ENCODE measurements at places on chromosomes 2 and 18.

GRCh38 chr2:234438305-234438977 is 58.4 kb downstream of the ARL4C start:
- no peak for DNase-seq

- DNase-seq, result no peak
These were observed 51.4 kb downstream of the TTC39C start for GRCh38 chr18:24065906-24066305.

DNA sequence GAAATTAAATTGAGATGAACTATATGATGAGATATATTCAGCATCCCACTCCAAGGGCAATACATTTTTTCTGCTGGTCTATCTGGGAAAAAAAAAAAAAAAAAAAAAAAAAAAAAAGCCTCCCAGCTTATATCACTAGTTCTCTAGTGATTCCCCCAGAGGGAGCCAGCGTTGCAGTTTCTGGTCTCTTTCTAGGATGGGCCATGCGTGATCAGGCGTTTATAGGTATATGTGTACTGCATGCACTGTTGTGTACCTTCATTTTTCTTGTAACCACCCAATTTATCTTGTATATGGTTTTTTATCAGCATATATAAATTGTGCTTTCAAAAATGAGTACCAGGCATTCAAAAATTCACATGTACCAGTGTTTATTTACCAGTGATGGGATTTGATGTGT is 35.1 kb downstream of the DCDC2C start:
- DNase-seq, result no peak

- no peak for DNase-seq
These were observed 248.8 kb downstream of the NRXN1 start for GRCh38 chr2:50783111-50783510.

DNA sequence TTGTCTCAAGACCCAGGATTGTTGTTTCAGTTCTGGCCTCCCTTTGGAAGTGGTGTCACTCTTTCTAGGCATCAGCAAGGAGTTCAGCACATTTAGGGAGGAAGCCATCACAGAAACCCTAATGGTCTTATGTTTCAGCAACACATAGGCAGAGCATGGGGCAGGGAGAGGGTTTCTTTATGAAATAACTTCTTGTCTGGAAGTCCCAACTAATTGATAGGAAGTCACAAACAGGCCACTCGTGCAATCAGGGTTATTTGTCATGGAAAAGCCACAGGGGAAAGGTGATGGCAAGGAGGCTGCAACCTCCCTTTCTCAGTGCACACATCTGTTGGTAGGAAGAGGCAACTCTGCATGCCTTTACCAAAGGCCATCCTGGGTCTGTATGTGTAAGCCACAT is 103.0 kb downstream of the BCL11A start:
- DNase-seq, result no peak

DNA sequence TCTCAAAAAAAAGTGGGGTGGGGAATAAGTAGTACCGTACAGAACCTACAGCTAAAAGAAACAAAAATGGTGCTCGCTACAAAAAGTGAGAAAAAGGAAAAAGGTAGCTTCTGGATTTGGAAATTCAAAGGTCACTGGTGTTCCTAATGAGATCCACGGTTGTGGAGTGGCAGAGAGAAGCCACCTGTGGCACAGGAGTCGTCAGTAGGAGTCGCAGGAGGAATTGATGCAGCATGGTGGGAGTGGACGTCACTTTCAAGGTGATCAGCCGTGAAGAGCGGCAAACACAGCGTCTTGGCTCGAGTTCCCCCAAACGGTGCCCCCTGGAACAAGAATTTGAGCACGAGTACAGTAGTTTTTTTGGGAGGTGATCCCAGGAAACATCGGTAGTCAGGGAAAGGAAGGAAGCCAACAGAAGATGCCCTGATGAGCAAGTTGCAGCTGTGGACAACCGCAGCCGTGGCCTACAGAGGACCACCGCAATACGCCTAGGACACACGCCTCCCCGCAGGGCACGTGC is 1.4 kb upstream of the TTL start:
- no peak for DNase-seq

GRCh38 chr2:171309455-171310286 is 124.1 kb downstream of the METTL8 start:
- DNase-seq, result no peak

DNA sequence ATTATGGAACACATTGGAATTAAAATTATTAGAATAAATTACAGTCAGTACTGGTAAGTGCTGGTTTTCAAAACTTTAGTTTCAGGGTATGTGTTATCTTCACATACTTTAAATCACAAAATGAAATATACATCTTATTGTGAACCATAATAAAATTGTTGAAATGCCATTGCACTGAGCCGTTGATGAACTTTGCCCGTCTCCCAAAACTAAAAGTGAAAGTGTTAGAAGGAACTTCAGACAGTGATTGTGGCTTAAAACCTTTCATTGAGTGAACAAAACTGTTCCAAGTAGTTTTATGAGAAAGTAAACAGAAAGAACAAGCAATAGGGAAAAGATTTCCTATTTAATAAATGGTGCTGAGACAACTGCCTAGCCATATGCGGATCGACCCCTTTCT is 811.6 kb downstream of the PLCL1 start:
- DNase-seq, result no peak

DNA sequence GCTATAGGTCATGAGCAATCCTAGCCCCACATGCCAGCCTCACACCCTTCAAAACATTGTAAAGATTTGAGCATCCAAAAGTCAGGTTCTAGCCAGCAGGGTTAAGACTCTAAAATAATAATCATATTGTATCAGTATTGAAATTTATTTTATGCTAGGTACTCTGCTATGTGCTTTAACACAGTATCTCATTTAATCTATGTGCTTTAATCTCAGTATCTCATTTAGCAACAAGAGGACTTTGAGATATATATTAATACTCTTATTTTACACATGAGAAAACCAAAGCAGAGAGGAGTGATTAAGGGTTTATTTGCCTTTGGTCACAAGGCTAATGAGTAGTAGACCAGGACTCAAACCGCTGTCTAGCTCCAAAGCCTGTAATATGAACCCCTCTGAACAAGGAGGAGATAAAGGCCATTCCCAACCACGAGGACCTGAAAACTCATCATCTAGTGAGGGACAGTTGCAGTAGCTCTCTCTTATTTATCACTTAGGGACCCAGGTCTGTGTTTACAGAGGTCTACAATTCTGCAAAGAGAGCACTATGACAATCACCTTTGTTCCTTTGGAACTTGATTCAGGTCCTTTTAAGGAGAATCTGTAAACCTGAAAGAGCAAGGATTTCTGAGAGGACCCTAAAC is 116.5 kb upstream of the SERTAD2 start:
- DNase-seq, result no peak

GRCh38 chr2:231665245-231666170 is 42.8 kb upstream of the PTMA start:
- DNase-seq, result no peak

- no peak for DNase-seq
These were observed 185.3 kb upstream of the MYT1L start for GRCh38 chr2:2516386-2516785.

DNA sequence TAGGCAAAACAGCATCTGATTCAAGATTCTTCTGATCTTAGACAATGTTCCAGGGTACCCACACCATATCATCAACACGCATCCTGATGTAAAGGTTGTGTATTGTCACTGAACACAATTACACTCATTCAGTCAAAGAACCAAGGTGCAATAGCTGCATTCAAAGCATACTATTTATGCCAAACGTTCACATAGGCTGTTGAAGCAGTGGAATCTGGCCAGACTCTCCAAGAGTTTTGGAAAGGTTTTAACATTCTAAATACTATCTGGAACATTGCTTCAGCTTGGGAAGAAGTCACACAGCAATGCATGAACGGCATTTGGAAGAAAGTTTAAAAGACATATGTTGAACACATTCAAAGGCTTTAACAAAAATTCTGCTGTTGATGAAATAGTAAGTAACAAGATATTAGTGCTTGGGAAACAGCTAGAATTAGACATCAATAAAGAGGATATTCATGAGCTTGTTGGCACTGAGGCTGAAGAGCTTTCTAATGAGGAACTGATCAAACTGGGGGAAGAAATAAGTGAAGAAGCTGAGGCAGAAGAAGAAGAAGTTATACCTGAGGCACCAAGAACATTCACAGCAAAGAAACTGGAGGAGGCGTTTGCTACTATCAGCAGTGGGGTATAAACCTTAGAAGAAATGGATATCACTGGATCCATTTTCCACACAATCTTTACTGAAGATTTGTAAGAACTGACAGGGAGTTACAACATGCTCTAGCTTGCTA is 47.6 kb upstream of the MSH6 start:
- DNase-seq, result no peak

GRCh38 chr2:96393989-96394761 is 58.6 kb downstream of the NCAPH start:
- no peak for DNase-seq

- no peak for DNase-seq
These were observed 16.7 kb downstream of the DDX1 start for GRCh38 chr2:15608392-15608761.

DNA sequence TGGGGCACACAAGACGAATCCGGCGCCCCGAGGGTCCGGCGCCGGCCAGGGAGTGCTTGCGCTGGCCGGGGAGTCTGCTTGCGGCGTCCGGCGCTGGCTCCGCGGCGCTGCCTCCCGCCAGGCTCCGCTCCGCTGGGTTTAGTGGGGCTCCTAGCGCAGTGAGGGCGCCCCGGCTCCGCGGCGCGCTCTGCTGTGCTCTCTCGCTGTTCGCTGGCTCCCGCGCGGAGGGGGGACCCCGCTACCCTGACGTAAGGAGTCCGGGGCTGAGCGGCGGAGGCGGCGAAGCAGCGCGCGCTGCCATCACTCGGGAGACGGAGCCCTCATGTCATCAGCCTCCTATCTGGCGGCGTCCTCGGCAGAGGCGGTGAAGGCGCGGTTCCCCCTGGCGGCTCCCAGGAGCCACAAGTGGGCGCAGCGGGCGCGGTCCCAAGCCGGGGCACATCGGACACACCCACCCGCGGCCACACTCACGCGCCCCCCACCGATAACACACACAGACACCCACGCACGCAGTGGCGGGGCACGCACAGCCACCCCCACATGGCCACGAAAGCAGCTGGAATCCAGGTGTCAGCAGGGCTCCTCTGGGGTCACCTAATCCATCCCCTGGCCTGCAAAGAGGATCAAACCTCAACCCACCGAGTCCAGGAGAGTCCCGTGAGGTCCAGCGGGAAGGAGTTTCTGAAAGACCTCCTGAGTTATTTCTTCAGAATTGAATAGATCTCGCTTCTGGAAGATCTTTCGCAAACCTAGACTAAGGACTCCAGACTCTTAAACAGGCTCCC is at the start of gene C1QL2:
Gene C1QL2 (minus strand): TSS at position 189 of the 785 bp plus-strand sequence. CDS start 482 bp downstream, outside the sequence.
- DNase-seq, result no peak

DNA sequence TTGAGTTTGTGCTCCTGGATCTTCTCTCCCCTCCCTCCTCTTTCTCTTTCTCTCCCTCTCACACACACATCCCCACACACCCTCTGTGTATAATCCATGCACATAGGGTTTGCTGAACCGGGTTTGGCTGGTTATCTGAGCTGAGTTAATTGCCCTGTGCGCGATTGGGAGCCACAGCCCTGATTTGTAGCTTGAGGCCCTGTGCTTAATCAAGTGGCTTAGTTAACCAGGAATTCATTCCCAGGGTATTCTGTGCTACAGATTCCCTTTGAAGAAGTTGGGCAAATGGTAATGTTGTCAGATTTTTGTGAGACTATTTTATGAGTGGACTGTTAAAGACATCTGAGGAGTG is 6.2 kb downstream of the PARD3B start:
- DNase-seq, result no peak

DNA sequence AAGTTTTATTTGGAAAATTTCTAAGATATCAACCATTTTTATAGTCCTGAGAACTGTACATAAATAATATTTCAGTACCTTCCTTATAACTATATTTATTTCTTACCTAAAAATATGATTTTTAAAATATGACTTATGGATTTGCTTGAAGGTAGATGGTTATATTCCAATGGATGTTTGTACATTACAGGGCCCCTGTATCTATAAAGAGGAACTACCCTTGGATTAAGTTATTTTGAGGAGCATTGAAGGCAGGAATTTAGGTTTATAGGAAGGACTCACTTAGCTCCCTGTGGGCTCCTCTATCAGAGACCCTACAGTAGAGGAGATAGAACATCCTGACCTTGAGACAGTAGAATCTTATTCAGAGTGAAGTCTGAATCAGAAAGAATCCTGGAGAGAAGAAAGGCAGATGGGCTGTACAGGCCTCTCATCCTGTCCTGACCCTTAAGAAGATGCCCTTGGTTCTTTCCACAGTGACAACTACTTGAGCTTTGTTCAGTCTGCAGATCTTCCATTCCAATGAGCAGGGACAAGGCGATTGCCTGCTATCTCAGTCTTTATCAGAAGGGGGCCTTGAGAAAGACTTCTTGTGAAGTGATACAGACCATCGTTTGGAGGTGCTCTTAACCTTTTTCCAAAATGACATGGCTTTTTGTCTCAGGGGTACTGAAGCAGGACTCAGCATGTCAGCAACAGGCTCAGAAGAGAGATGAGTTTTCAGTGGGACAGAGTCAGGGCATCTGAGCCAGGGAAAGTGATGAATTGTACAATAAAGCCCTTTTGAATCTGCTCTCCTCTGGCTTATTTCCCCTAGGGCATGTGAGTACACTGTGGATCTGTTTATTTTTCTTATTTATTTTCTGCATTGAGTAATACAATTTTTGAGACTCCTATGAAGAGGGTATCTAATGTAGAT is 20.9 kb downstream of the OXER1 start:
- no peak for DNase-seq

- no peak for DNase-seq
These were observed 156.1 kb downstream of the HAUS1 start for GRCh38 chr18:46260016-46260878.

- no peak for DNase-seq
These were observed 352.8 kb upstream of the KCNH7 start for GRCh38 chr2:163191372-163191771.

GRCh38 chr2:120771111-120771780 is 35.6 kb downstream of the GLI2 start:
- DNase-seq, result no peak

GRCh38 chr2:44902217-44903137 is 39.0 kb upstream of the SIX3 start:
- DNase-seq, result no peak

Measured in stimulated activated CD4-positive, alpha-beta T cell treated with anti-CD3 and anti-CD28 coated beads, Interleukin-4, amount 100 ng/mL, for 48 hours (primary cell).